Bronchial epithelial cell (primary cell): ENCODE measurements at places on chromosomes 13 and 19. TPM values are rescaled to one million over a fixed set of nuclear protein-coding genes. Genes with fewer than 3 reads are reported as not detected.

GRCh38 chr13:48094404-48094780 is 512 bp downstream of the MED4 start:
- peak; percentile 8 for DNase-seq

- no peak for DNase-seq
Measured at GRCh38 chr19:55253842-55254624, 4.8 kb downstream of the PPP6R1 start.

DNA sequence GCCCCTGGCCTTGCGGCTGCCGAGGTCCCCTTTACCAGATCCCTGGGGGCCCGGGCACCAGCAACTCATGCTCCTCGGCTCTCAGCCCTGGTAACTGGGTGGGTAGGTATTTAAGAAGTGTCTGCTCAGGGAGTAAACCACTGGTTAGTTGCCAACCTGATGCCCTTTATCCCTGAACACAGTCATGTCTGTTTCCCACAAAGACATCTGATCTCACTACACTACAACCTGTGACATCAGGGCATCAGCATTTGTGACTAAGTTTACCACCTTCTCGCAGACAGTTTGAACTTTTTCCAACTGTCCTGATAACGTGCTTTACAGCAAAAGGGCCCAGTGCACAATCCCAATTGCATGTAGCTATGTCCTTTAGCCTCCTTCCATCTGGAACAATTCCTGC is 22.0 kb downstream of the GGACT start:
- peak; percentile 59 for DNase-seq

- DNase-seq = no peak
Measured at GRCh38 chr13:53189162-53189561, 160.5 kb downstream of the OLFM4 start.

DNA sequence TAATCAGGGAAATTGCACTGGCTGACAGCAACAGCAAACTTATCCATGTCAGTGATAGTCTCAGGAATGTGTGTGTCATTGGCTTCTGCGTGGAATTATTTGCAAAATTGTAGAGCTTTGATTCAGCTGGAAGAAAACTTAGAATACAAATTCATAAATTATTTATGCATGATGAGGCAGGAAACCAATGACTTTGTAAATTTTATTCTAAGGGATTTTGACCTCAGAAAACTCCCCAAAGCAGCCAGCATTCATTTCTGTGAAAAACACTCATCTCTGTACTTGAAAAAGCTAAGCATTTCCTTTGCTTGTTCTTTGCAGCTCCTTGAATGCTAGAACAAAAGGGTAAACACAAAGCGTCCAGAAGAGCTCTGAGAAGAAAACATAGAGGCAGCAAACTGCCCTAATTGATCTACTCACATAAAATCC is 162.4 kb downstream of the DCT start:
- no peak for DNase-seq

GRCh38 chr19:861756-862580 is 2.5 kb downstream of the CFD start:
- DNase-seq = peak; percentile 48

The FSD1 gene
- total RNA-seq = 0.13 and 0.26 TPM in 2 replicates

GRCh38 chr13:111966933-111967332 is 100.0 kb upstream of the SOX1 start:
- DNase-seq = no peak

DNA sequence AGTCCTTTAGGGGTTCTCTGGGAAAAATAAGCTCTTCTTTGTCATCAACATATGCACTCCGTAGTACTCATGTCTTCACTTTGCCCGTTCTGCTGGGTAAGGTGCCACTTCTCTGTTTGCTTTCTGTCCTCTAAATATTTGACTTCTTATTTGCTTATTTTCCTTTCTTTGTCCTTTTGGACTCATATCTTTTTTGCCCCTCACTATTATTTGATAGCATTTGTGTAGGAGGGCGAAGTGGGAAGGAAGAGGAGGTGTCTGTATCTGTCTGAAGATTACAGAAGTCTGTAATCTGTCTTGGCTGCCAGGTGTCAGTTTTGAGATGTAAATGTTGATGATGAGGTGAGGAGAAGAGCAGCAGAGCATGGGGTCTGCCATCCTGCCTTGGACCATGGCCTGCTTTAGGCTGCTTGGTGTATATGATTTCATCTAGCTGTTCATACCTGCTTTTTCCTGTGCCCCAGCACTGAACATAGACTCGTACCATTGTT is 30.8 kb downstream of the USPL1 start:
- DNase-seq = no peak

DNA sequence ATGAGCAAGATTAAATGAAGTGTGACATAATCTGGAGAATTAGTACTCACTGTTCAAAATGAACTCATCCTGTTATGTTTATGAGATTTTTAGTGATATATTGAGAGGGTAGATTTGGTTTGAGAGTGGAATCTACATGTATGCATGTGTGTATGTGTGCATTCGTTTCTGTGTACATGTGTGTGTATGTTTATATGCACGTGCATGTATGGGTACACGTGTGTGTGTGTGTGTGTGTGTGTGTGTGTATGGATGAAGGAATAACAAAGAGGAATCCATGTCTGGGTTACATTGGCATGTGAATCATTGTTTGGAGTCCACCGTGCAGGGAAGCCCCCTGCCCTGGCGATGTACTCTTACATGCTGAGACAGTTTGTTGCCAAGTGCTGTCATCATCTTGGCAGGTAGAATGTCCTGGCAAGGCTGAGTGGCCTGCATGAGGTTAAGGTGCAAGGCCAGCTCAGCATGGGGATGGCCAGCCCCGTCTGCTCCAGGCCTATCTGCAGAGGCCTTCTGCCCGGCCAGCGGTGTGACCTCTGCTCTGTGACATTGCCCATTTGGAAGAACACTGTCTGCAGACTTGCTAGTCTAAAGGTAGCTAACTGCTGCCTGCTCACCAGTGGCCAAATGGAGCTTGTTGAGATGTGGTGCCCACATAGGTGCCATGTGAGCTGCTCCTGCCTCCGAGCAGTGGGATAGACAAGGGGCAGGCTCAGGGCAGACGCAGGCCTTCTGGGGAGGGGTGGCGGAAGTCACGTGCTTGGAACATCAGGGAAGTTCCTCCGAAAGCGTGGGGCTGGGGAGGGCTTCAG is 222.3 kb downstream of the TEX29 start:
- no peak for DNase-seq

The ACP7 gene
- 0.53 and 0.77 TPM in 2 replicates for total RNA-seq

- no peak for DNase-seq
Measured at GRCh38 chr19:42228641-42229040, 8.5 kb downstream of the ZNF526 start.

DNA sequence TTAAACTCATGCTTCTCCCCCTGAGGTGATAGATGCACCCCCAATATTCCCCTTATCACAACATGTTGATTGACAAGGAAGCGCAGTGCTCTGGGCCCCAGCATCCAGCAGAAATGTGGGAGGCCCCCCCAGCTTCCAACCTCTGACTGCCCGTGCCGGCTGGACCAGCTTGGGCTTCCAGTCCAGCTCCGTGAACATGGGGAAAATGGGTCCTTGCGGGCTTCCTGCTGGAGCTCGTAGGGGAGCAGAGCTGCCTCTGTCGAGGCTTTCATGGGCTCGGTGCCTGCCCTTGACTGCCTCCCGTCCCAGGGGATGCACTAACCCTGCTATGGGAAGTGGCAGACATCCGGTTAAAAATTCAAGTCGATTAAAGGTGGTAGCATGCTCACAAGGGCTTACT is 188.9 kb downstream of the COL4A1 start:
- DNase-seq = no peak

GRCh38 chr19:11560404-11561051 is 1.5 kb upstream of the ELOF1 start:
- DNase-seq = peak; percentile 67
